ENCODE measurements at places on chromosomes 1 and 21. TPM values are rescaled to one million over a fixed set of nuclear protein-coding genes. Genes with fewer than 3 reads are reported as not detected.

DMBX1 gene
- total RNA-seq, result not detected

ARTN gene
- total RNA-seq, result 0.29 TPM

PLCH2 gene
- total RNA-seq, result under 0.01 TPM

HUNK gene
- not detected for total RNA-seq

SPATA46 gene
- total RNA-seq, result not detected

ZNF326 gene
- total RNA-seq, result 4.1 TPM

DHRS3 gene
- 52.5 TPM for total RNA-seq

ZNF695 gene
- 2.0 TPM for total RNA-seq

MTARC1 gene
- total RNA-seq, result 1.2 TPM

ADAMTS5 gene
- total RNA-seq, result 9.3 TPM

NEGR1 gene
- 3.6 TPM for total RNA-seq

CFAP141 gene
- total RNA-seq, result not detected

ATP5PF gene
- total RNA-seq, result 67.2 TPM
